Activated CD4-positive, alpha-beta T cell treated with anti-CD3 and anti-CD28 coated beads, Interleukin-2, amount 10 ng/mL, durations not matched to agents 7 days and 5 days (primary cell): ENCODE measurements at places on chromosomes 12 and 14. TPM values are rescaled to one million over a fixed set of nuclear protein-coding genes. Genes with fewer than 3 reads are reported as not detected.

The NAV3 gene
- not detected for total RNA-seq

The CCDC60 gene
- total RNA-seq: not detected

The RFLNA gene
- total RNA-seq: not detected

The IL23A gene
- 8.0 TPM for total RNA-seq

The SIX6 gene
- total RNA-seq: not detected

The FAM186B gene
- 0.15 TPM for total RNA-seq

The RAN gene
- 1,124 TPM for total RNA-seq

The OR11G2 gene
- not detected for total RNA-seq

The KIF26A gene
- total RNA-seq: 0.35 TPM

The SPX gene
- total RNA-seq: not detected

The FAM181A gene
- not detected for total RNA-seq

The KLRC1 gene
- not detected for total RNA-seq

The SLCO1A2 gene
- total RNA-seq: not detected

The CISTR gene
- total RNA-seq: not detected

The TUBA1A gene
- 109 TPM for total RNA-seq

The PPP4R4 gene
- total RNA-seq: 3.7 TPM

The DDX24 gene
- 187 TPM for total RNA-seq

The USP44 gene
- total RNA-seq: 3.7 TPM

The KRT82 gene
- not detected for total RNA-seq

The ITGB7 gene
- 702 TPM for total RNA-seq

The IL26 gene
- 1.00 TPM for total RNA-seq

The HNRNPC gene
- 684 TPM for total RNA-seq

The SMCO2 gene
- 0.46 TPM for total RNA-seq
